Anterior cingulate cortex (tissue), 58 donors: ENCODE measurements at places on chromosomes 6 and 20.

DNA sequence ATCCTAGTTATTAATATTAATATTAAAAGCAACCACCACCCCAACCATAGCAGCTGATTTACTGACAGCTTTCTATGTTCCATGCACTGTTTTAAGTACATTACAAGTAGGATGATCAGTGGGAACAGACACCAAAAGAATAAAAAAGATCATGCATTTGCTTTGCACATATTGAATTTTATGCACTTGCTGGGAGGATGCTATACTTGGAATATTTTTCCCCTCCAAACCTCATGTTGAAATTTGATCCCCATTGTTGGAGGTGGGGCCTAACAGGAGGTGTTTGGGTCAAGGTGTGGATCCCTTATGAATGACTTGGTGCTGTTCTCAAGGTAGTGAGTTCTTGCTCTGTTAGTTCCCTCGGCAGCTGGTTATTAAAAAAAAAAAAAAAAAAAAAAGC lies 178.9 kb upstream of the MYLIP start:
- no peak for DNase-seq

- no peak for DNase-seq
Observed at GRCh38 chr20:10504994-10505730, 70.1 kb downstream of the SLX4IP start.

DNA sequence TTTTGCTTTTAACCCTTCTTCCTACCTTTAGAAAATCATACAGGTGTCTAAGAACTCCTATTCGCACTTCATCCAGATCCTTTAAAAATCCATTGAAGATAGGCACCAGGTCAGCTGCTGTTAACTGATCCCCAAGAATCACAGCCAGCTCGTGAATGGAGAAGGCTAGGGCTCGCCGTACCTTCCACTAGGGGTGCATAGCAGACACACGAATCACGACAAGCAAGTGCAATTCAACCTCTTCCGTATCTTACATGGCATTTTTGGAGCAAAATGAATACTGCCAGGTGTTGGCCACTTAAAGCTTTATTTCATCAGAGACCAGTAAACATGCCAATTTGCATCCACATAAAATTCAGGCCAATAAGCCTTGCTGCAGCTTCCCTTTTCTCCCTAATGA lies 10.8 kb upstream of the ANKRD60 start:
- no peak for DNase-seq

- no peak for DNase-seq
Observed at GRCh38 chr6:22952097-22952496, 382.7 kb downstream of the HDGFL1 start.

DNA sequence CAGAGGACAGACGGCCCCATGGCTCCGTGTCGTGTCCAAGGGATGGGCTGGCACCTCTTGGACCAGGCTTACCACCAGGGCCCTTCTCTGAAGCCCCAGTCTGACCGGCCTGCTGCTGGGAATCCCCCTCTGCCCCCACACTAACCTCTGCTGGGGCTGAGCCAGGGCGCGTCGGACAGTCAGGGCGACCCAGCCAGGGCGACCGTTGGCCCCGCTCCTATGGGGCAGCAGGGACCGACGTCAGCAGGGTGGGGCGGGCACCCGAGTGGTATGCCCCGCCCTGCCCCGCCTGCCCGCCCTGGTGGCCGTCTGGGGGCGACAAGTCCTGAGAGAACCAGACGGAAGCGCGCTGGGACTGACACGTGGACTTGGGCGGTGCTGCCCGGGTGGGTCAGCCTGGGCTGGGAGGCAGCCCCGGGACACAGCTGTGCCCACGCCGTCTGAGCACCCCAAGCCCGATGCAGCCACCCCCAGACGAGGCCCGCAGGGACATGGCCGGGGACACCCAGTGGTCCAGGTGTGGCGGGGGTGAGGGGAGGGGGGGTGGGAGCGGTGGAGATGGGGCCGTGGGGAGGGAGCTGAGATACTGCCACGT lies at the start of gene SLC17A9:
TSS of gene SLC17A9 (plus strand) at position 337 of the 595 bp plus-strand sequence. CDS start at position 459, 122 bp downstream.
- DNase-seq = no peak

- no peak for DNase-seq
Observed at GRCh38 chr20:57525328-57526086, 567 bp upstream of the CTCFL start.

DNA sequence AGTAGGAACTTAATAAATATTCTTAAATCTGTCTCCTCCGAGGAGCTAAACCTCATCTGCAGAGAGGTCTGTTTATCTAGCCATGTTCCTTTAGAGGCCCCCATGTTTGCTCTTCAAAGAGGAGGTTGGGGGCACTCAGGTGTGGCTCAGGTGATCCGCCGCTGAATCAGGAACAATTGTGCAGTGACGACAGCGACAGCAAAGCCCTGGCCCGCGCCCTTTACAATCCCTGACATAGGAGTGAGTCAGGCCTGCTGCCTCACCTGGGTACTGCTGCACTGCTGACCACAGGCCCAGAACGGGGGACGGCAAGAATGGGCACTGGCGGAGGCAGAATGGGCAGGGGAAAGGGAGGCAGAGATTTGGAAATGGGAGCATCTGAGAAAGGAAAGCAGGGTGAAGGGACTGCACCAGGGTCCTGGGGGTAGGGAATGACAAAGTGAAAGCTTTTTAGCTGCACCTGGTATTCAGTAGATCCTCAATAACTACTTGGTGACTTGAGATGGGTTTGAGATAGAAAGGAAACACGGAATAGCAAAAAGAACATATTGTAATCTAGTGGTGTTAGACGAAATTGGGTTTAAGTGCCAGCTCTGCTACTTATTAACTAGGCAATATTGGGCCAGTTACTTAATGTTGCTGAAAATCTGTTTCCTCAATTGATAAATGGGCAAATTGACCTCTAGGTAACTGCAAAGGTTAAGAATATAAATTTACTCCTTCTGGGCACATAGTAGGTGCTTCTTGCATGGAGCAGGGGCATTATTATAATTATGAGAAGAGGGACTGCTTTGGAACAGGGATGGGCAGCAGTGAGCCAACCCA lies 5.4 kb upstream of the IER3 start:
- no peak for DNase-seq

GRCh38 chr6:94245395-94245794 lies 826.0 kb upstream of the EPHA7 start:
- DNase-seq = no peak

GRCh38 chr6:21742238-21742660 lies 148.7 kb downstream of the SOX4 start:
- no peak for DNase-seq

DNA sequence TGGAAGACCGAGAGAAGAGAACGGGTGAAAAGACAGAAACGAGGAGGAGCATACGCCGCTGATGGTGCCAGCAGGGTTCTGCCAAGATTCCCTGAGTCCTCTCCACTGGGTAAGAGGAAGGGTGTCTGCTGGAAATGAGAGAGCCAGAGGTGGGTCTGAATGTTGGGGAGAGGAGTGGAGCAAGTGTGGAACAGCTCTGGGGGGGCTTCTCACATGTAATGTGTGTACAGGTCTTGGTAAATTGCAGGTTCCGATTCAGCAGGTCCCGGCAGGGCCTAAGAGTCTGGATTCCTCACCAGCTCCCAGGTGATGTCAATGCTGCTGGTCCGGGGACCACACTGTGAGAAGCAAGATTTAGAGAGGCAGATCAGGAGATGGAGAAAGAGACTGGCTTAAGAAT lies 1.5 kb upstream of the EBF4 start:
- DNase-seq = no peak

DNA sequence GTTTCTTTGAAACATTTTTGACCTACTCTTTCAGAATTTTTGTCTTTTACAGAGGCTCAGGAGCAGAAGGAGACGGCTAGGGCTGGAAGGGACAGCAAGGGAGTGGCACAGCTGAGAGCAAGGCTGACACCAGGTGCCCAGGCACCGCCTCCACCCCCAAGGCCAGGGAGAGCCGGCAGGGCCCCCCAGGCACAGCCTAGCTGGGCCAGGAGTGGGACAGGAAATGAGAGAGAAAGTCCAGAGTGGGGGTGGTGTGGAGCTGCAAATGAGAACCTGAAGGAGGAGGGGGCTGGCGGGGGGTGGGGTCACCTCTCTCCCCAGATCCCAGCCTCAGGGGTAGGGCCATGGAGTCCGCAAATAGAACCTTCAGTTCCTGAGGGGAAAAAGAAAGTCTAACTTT lies 236.7 kb downstream of the CDC5L start:
- DNase-seq = no peak

DNA sequence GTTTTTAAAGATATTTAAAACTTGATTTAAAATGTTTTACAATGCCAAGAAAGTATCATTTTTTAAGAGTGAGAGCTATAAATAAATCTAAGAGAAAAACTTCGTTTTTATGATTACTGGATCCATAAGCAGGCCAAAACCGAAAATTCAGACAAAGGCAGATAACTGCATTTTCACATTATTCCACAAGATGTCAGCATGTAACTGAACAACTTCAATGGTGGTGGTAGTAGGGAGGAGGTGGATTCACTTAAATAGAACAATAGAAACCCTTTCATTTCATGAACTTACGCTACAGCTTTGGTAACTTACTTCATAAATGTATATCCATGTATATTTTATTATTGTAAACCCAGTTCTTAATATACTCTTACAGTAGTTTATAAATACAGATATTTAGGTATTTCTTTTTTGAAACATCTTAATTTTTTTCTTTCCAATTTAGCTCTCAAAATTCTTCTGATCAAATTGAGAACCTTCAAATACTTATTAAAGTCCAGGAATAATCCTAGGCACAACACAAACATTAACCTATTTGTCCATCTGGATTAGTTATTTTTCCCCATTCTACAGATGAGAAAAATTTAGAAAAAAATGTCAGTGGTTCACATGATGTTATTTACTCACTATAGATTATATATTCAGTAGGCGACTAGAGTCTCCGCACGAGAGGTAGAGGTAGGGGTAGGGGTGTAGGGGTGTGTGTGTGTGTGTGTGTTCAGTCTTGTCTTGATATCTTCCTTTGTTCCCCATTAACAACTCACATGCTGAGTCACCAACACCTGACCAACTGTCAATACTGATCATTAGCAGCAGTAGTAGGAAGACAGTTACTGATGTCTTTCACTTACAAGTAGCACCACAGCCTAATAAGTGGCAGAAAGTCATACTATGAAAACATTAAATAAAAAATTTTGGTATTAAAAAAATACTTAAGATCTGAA lies 111.5 kb downstream of the ARHGAP18 start:
- no peak for DNase-seq

- no peak for DNase-seq
Observed at GRCh38 chr20:64050261-64051032, 1.0 kb upstream of the SOX18 start.

- DNase-seq = no peak
Observed at GRCh38 chr6:140684776-140685550, 1310.5 kb upstream of the CITED2 start.

- no peak for DNase-seq
Observed at GRCh38 chr6:127792616-127793015, 108.2 kb downstream of the THEMIS start.
